NCI-H1436 treated with DMSO at 0.1 percent for 48 hours (cell line): ENCODE measurements at places on chromosomes 7 and 10.

- DNase-seq: no peak
Measured at GRCh38 chr10:96457341-96457740, 56.4 kb downstream of the TLL2 start.

- no peak for DNase-seq
Measured at GRCh38 chr10:94343151-94343550, 19.6 kb downstream of the NOC3L start.

DNA sequence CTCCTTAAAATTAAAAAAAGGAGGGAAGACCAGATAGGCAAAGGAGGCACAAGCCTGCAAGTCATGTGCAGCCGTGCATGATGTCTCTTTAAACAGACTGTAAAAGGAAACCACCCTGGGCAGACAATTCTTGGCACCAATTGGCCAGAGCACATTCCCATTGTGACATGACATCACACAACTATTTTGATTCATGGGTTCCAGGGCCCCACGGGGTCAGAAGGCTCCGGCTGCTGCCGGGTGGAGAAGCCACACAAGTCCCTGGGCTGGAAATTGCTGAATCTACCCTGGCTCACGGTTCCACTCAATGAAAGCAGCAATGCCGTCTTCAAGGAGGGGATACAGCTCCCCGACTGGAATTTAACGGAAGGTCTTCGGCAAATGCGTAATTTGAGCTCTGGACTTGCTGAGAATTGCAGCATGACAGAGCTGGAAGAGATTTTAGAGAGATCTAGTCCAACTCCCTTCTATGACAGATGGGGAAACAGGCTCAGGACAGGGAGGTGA, 140.5 kb downstream of the PRKAG2 start:
- no peak for DNase-seq

DNA sequence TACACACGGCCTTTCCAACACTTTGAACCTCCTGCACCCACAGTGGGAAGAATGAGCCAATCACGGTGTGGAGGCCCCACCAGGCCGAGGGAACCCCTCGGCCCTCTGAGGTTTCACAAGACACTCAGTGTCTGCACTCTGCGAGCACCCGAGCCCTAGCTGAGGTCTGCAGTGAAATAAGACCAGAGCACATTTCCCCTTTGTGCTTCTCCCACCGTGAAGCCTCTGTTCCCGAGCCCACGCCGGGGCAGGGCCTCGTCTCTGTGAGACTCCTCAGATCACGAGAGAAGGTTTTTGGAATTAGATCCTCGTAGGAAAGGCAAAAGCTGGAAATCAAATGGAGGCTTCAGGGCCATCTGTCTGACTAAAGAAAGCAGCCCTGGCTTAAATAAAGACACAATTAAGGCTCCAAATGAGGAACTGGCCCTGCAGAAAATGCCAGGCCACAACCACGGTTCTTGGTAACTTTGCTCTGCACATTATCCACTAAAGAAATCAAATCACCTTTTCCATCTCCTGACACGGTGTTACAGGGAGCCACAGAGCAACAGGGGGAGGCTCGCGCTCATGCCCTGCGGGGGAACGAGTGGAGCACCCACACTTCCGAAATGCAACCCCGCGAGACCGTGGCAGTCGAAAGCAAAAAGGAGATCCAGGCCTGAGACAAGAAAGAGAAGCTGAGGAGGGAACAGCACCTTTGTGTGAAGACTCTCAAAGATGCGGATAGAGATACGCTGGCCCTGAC, 43.7 kb downstream of the FAM53B start:
- no peak for DNase-seq

- no peak for DNase-seq
Measured at GRCh38 chr10:35172574-35172973, 45.9 kb downstream of the CREM start.

DNA sequence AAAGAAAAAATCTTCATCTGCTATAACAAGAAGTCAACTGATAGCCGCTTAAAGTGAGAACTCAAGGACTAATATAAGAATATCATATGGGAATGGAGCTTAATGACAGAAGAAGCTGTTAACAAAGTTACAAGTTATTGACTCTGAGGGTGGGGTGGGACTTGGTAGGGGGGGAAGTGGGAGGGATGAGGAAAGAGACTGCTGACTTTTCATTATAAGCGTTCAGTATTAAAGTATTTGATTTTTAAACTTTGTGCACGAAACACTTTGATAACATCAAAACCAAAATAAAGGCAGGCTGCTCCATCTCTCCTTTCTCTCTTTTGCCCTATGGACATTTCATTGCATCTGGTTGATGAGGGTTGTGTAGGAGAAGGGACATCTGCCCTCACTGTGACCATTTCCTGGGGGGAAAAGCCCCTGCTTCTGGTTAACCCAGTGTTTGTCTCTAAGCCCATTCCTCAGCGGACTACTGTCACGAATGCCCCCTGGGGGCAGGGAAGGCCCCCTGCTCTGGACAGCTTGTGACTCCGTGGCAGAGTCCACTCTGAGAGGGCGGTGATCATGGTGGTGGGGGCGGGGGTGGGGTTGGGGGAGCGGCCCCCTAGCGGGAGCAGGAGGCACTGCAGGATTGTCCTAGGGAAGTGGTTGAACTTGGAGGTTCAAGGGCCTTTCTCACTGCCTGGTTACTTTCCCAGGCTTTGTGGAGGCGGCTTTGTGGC, 17.4 kb downstream of the SLC13A4 start:
- no peak for DNase-seq

DNA sequence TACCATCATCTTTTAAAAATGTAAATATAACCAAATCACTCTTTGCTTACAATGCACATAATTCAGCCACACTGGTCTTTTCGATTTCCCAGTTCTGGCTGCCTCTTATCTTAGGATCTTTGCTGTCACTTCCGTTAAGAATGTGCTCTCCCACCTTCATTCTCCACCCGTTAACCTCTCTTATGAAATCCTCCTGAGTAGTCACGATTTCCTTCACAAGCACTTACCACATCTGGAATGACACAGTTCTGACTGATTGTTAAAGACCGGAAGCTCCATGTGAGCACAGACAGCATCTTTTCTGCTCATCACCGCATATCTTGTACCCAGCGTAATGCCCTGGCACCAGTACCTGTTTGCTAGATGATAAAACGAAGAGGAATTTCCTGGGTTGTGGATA, 84.3 kb downstream of the CUL2 start:
- no peak for DNase-seq

DNA sequence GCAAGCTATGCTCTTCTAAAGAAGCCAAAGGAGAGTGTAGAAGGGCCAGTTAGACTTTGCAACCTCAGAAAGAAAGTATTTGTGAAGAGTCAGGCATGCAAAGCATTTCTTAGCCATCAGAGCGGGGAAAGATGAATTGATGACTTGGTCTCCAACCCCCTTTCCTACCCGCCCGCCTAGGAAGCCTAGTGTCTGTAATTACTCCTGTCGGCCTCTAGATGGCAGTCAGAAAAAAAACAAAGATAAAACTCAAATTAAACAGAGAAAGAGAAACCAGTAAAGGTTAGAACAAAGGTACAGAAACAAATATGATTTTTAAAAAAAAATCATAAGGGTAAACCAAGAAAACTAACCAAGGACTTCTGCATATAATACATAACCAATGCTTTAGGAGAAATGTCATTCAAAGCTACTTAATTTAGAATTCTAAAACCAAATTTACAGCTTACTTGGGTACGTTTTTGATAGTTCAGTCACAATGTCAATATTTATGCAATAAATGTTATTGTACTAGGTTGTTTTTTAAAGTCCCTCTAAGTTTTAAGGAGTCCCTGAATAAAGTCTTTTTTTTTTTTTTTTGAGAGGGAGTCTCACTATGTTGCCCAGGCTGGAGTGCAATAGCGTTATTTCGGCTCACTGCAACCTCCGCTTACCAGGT, 97.6 kb downstream of the LYZL1 start:
- DNase-seq: no peak

DNA sequence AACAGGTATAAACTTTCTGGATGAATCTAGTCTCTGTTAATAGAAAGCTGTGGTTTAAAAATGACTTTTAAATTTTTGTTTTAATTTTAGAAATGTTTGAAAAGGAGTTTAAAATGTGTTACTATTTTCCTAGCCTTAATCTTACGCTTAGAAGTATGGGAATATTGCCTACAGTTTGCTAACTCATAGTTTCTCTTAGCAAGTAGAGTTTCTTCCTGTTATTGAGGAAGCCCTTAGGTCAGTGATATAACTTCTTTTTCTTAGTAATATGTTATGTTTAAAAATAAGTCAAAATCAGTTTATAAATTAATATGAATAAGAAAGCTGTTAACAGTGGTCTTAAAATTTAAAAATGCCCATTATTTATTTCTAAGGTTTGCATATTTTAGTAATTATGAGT, 3.1 kb downstream of the STARD3NL start:
- no peak for DNase-seq

- DNase-seq: no peak
Measured at GRCh38 chr7:89797965-89798598, 356.2 kb upstream of the STEAP1 start.

GRCh38 chr10:79063071-79063491, 5.7 kb upstream of the ZMIZ1 start:
- DNase-seq: no peak

DNA sequence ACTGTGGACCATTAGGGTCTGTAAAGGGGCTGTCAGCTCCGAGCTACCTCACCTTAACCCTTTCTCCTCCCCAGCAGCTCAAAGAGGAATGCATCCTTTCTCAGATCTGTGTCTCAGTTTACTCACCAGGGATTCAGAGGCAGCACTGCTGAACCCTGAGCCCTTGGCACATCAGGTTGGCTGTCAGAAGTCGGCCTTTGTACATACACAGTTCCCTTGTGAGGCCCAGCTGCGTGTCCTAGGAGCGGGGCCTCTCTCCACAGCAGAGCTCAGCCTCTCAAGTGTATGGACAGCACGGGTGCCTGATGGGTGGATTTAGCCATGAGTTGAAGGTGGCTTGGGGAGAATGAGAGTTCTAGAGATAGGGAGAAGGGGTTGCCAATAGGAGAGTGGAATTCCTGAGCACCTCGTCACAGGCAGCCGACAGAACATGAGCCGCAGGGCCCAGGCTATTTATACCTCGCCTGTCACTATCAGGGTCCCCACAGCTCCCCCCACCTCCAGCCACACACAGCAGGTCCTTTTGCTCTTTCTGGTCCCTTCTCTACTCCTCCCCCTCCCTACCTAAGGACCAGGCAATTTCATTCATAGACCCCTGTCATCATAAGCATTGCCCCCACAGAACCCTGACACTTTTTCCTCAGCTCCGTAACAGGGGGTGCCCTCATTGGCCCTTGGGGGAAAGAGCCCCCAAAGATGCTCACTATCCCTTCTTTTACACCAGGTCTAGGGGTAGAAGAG, 2.1 kb upstream of the FLNC start:
- no peak for DNase-seq

GRCh38 chr7:158824028-158824427, 5.3 kb downstream of the ESYT2 start:
- no peak for DNase-seq

DNA sequence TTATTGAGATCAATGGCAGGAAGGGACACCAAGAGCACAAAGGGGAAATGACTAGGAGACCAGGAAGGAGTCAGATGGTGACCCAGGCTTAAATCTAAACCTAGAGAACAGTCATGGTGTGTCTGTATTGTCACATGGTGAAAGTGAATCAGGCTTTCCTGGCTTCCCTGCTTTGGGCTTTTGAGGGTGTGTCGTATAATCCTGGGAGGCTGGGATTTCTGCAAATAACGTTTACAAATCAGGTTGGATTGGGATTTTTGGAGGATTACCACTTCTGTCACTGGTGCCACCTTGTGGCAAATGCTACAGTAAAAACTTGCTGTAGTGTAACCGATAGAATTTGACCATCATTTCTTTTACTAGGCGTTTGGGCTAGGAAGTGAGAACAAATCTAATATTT, 502.6 kb downstream of the NRG3 start:
- DNase-seq: no peak

- DNase-seq: no peak
Measured at GRCh38 chr7:17674166-17674942, 265.9 kb downstream of the SNX13 start.

GRCh38 chr7:1290026-1290678, 57.5 kb downstream of the UNCX start:
- no peak for DNase-seq

DNA sequence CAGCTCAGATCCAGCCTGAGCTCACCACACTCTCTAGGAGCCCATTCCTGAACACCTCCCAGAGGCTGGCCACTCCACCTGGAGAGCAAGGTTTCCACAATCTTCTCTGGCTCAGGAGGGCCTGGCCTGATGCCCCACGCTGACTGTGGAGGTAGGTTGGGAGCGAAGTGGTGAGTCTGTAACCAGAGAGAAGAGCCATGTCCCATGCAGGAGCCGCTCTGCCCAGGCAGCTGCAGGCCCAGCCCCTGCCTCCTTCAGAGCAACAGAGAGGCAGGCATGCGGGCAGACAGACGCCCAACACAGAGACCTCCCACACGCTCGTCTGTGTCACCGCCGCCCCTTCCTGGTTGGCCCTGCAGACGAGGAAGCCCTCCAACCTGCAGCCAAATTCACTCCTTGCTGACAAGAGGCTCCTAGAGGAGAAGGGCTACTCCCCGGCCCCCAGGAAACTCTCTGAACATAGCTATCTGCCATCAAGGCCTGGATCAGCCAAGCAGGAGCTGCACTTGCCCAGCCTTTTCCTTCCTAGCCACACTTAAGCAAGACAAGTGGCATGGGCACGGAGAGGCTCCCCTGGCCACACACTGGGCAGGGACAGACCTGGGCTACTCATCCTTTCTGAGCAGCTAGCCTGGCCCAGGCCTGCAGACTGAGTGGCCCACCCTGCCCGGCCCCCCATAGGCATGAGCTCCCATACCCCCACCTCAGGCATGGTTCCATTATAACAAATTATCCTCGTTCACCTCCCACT, 101.9 kb downstream of the GRID1 start:
- no peak for DNase-seq

- DNase-seq: no peak
Measured at GRCh38 chr7:143455491-143455890, 12.2 kb downstream of the TAS2R60 start.

- DNase-seq: no peak
Measured at GRCh38 chr7:21898265-21898930, 47.3 kb downstream of the CDCA7L start.

- no peak for DNase-seq
Measured at GRCh38 chr7:4266270-4267040, 415.6 kb upstream of the FOXK1 start.

DNA sequence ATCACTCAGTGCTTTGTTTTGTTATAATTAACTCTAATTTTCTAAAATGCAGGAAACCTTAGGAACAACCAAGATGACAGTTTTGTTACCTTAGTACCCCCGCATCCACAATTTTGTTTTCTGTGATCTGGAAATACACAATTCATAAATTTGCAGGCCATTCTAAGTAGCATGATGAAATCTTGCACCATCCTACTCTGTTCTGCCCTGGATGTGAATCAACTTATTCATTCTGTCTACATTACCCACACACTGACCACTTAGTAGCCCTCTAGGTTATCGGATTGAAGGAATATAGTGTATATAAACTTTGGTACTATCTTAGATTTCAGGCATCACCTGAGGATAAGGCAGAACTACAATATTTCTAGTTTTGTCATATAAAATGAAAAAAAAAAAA, 155.9 kb downstream of the CTTNBP2 start:
- DNase-seq: no peak
